Stimulated activated CD4-positive, alpha-beta T cell treated with anti-CD3 and anti-CD28 coated beads, TNF-alpha, amount 100 ng/mL, for 1 hour (primary cell): ENCODE measurements at places on chromosomes 2 and 18.

DNA sequence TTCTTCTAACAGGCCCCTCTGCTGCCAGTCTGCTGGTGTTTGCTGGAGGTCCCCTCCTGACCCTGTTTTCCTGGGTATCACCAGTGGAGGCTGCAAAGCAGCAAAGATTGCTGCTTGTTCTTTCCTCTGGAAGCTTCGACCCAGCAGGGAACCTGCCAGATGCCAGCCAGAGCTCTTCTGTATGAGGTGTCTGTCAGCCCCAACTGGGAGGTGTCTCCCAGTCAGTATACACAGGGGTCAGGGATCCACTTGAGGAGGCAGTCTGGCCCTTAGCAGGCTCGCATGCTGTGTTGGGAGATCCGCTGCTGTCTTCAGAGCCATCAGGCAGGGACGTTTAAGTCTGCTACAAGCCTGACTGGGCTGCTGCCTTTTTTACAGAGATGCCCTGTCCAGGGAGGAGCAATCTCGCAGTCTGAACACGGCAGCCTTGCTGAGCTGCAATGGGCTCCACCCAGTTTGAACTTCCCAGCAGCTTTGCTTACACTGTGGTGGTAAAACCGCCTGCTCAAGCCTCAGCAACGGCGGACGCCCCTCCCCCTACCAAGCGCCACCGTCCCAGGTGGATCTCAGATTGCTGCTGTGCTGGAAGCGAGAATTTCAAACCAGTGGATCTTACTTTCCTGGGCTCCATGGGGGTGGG is 29.9 kb downstream of the CHCHD5 start:
- no peak for DNase-seq

- DNase-seq = no peak
Measured at GRCh38 chr2:163173591-163173990, 335.0 kb upstream of the KCNH7 start.

- no peak for DNase-seq
Measured at GRCh38 chr2:61016392-61017002, 1.0 kb upstream of the PEX13 start.

GRCh38 chr2:132937629-132938028 is 267.6 kb upstream of the LYPD1 start:
- no peak for DNase-seq

- DNase-seq = no peak
Measured at GRCh38 chr2:72793798-72794440, 31.9 kb downstream of the EXOC6B start.

DNA sequence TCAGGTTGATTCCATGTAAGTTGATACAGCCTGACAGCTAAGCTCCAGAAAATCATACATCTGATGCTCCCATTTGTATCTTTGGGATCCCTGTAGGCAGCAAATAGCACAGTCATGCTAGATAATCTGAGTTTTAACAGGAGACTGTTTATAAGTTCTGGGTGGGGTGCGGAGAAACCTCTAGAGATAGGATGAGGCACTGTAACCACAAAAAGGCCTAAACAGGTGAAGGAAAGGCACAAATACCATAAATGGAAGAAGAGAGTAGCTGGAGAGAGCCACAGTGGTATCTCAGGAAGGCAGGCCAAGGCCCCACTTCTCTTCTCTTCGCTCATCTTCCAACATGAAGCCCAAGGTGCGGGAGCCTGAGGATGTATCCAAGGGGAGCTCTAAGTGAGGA is 18.1 kb upstream of the B4GALT6 start:
- no peak for DNase-seq

- no peak for DNase-seq
Measured at GRCh38 chr2:153623020-153623419, 144.5 kb upstream of the RPRM start.

- no peak for DNase-seq
Measured at GRCh38 chr18:70333757-70334156, 44.9 kb downstream of the SOCS6 start.
